Neural progenitor cell (in vitro differentiated cells): ENCODE measurements at places on chromosomes 4 and X.

- H3K4me3 ChIP-seq = no peak overlapping the region
- H3K27me3 ChIP-seq = no peaks in the 10 kb centered on the region
- no peaks in the 10 kb centered on the region for H3K36me3 ChIP-seq
- H3K27ac ChIP-seq = no peak overlapping the region
Observed at GRCh38 chrX:106957856-106958255, 37.7 kb downstream of the CLDN2 start.

DNA sequence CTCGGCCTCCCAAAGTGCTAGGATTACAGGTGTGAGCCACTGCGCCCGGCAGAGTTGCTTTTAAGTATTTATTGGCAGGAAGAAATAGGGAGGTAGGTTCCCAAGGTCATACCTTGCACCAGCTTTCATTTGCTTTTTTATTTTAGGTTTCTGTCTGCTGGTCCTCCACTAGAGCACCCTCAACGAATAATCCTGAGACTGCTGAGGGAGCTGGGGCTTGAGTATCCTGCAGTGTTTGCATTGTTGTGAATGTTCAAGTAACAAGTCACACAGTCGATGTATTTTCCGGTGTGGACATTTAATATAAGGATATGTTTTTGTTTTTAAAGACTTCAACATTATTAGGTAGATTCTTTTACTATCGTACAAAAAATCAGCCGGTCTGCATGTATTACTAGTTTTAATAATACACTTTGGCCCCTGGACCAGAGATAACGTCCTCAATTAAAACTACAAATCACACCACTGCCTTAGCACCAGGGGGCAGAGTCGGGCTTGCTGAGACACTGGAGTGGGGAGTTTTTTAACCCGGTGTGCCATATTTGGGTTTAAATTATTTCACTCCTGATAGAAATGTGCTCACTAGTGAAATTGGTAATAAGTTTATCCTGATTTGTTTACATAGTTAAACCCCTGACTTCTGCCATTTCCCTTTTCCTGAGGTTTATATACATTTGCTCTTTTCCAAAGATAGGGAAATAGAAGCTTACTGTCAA lies 11.6 kb downstream of the SMIM20 start:
- H3K36me3 ChIP-seq = peaks cover 6% of the 10 kb centered on the region
- DNase-seq = peak; percentile 65
- no peak overlapping the region for H3K27ac ChIP-seq
- no peaks in the 10 kb centered on the region for H3K27me3 ChIP-seq

DNA sequence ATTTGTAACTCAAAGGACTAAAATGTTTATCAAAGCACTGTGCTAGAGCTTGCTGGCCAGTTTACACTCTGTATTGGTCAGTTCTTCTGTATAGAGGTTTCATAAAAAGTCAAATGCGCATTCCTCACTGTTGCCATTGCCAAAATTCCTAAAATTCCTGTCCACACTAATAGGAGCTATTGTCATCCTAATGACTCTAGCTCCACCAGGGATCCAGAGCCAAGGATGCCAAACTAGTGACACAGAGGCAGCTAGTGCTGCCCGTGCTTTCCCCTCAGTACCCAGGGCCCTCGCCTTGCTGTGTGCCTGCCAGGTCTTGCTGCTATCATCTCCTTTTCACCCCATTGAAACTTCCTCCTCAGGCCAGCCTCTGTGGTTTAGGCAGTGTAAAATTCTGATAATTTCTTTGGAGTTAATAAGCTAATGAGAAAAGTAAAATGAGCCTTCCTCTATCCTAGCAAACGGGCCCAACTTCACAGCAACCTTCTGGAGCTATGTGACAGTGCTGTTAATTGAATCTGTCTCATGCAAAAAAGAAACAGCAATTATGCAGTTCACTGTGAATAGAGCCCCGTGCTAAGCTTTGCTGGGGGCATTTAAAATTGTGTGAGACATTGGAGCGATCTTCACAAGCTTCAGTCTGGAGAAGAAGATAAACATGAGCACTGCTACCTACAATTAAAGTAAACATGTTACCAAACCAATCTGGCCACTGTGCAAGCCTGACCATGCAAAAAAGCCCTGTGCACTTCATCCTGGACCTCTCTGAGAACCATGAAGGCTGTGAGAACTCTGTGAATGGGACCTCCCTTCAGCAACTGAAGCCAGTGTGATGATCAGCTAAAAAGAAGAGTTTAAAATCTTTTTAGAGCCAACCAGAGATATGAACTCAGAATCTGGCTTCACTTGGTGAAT lies 43.1 kb upstream of the FGF2 start:
- H3K4me3 ChIP-seq = no peak overlapping the region
- H3K4me1 ChIP-seq = peaks cover 16% of the 10 kb centered on the region
- DNase-seq = peak; percentile 77
- no peaks in the 10 kb centered on the region for H3K36me3 ChIP-seq
- H3K27ac ChIP-seq = peak overlapping the region; percentile 44

- no peak overlapping the region for H3K27ac ChIP-seq
- peaks cover 14% of the 10 kb centered on the region for H3K27me3 ChIP-seq
- H3K4me3 ChIP-seq = no peak overlapping the region
- H3K4me1 ChIP-seq = peaks cover 3% of the 10 kb centered on the region
- H3K36me3 ChIP-seq = no peaks in the 10 kb centered on the region
Observed at GRCh38 chr4:8573266-8573665, 6.9 kb upstream of the GPR78 start.

GRCh38 chr4:92634882-92635281 lies 331.1 kb downstream of the GRID2 start:
- no peak overlapping the region for H3K27ac ChIP-seq
- no peak for DNase-seq
- no peaks in the 10 kb centered on the region for H3K27me3 ChIP-seq

- no peak overlapping the region for H3K27ac ChIP-seq
- no peaks in the 10 kb centered on the region for H3K36me3 ChIP-seq
- no peak for DNase-seq
Observed at GRCh38 chr4:138487230-138487629, 245.1 kb upstream of the SLC7A11 start.

DNA sequence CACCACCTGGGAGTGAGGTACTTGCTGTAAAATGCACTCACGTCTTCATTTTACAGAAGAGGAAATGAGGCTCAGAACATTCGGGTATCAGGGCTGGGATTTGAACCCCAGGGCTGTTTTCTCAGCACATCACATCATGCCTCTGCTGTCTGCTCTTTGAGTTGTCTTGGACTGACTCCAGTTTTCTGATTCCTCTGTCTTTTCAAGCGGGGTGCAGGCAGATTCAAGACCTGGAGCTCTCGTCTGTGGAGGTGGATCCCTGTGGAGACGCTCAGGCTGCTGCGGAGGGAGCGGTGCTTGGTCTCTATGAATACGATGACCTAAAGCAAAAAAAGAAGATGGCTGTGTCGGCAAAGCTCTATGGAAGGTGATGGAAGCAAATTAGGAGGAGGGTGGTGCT lies 6.3 kb downstream of the LAP3 start:
- H3K27ac ChIP-seq = no peak overlapping the region
- DNase-seq = no peak
- H3K36me3 ChIP-seq = peaks cover 5% of the 10 kb centered on the region

DNA sequence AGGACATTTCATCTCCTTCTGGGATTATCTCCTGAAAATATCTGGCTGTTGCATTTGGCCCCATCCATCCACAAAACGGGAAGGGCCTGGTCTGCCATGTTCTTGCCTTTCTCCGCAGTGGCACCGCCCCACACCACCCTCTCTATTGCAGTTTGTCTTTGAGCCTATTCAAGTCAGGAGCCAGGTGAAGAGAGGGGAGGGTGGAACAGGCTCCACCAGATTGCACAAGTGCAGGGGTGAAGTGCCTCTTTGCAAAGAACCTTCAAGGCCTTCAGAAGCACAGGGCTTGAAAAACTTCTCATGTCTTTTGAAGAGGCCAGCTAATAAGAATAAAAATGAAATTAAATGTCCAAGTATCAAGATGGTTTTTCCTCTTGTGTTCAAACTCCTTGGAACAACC lies 28.7 kb downstream of the RS1 start:
- DNase-seq = no peak
- H3K27me3 ChIP-seq = no peaks in the 10 kb centered on the region
- H3K36me3 ChIP-seq = no peaks in the 10 kb centered on the region
- H3K4me3 ChIP-seq = no peak overlapping the region
- no peak overlapping the region for H3K27ac ChIP-seq
- peaks cover 5% of the 10 kb centered on the region for H3K4me1 ChIP-seq

DNA sequence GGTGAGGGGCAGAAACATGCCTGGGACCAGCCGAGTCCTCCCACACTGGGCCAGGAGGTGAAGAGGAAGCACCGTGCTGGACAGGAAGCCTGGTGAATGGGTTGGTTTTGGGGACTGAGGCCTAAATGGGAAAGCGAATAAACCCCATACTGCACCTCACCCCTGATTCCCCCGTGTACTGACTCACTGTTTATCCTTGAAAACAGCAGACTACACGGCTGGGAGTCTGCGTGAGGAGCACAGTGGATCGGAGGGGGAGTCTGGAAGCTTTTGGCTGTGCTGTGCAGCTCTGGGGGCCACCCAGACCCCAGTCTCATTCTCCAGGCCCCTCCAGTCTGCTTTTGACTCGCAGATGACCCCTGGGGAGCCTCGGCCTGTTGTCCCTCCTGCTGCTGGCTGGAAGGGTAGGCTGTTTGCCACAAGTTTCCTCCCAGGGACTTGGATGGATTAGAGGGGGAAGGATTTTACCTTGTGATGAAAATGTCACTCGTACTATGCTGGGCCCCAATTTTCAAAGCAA lies 90.0 kb downstream of the PSAPL1 start:
- no peaks in the 10 kb centered on the region for H3K36me3 ChIP-seq
- no peak overlapping the region for H3K27ac ChIP-seq
- H3K4me3 ChIP-seq = no peak overlapping the region
- no peaks in the 10 kb centered on the region for H3K27me3 ChIP-seq
- H3K4me1 ChIP-seq = no peaks in the 10 kb centered on the region
- no peak for DNase-seq

DNA sequence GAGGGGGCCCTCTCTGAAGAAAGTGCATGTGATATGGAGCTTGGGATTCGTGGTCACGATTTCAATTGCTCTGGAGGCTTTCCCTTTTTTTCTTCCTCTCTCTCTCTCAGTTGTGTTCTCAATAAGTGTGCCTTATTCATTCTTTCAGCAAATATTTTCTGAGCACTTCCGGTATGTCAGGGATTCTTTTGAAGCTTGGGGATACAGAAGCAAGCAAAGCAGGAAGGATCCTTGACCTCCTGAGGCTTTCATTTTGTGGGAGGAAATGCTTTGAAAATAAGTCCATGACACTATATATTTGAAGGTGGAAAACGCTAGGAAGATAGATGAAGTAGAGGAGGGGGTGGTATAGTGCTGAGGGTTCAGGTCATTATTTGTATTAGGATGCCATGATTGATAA lies 12.6 kb upstream of the GABRE start:
- H3K4me3 ChIP-seq = no peak overlapping the region
- H3K36me3 ChIP-seq = no peaks in the 10 kb centered on the region
- no peak for DNase-seq
- no peak overlapping the region for H3K27ac ChIP-seq

- no peaks in the 10 kb centered on the region for H3K36me3 ChIP-seq
- H3K27me3 ChIP-seq = no peaks in the 10 kb centered on the region
- no peak overlapping the region for H3K27ac ChIP-seq
Observed at GRCh38 chr4:663438-664428, 10.3 kb downstream of the ATP5ME start.

DNA sequence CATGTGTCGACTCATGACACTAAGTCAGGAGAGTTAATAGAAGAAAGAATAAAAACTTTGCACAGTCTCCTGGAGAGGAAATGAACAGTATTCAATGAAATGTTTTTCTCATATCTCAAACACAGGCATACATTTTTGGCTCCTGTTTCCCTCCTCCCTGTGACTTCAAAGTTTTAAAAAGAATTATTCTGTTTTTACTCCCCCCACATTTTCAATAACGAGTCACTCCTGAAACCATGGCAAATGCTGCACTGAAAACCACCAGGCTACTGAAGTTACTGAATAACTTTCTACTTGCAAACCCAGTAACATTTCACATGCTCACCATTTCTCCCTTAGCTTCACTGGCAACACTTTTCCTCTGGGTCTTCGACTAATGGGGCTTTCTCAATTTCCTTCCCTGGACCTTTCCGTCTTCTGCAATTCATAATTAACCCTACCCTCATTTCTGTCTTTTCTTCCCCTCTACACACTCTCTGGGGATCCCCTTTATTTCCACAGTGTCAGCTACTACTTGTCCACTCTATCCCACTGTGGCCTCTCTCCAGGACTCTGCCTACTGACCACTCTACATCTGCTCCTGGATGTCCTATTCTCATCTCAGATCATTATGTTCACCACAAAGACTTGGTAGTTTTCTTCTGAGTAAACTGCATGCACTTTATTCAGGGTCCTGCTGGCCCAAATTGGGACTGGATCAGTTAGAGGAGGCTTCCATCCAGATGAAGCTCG lies 225.8 kb upstream of the ETNPPL start:
- DNase-seq = no peak
- H3K4me3 ChIP-seq = no peak overlapping the region
- H3K4me1 ChIP-seq = no peaks in the 10 kb centered on the region
- H3K27ac ChIP-seq = no peak overlapping the region
